ENCODE measurements at places on chromosomes 7 and 10.

- H3K36me3 ChIP-seq = no peaks in the 10 kb centered on the region
- H3K4me1 ChIP-seq = no peaks in the 10 kb centered on the region
- no peak for DNase-seq
- no peak overlapping the region for H3K4me3 ChIP-seq
- H3K27ac ChIP-seq = no peak overlapping the region
Measured at GRCh38 chr10:70508912-70509756, 30.6 kb downstream of the PALD1 start.

- H3K27me3 ChIP-seq = no peaks in the 10 kb centered on the region
- H3K4me1 ChIP-seq = peaks cover 18% of the 10 kb centered on the region
- no peak overlapping the region for H3K27ac ChIP-seq
- H3K4me3 ChIP-seq = no peak overlapping the region
Measured at GRCh38 chr7:155947051-155947450, 134.8 kb upstream of the SHH start.

DNA sequence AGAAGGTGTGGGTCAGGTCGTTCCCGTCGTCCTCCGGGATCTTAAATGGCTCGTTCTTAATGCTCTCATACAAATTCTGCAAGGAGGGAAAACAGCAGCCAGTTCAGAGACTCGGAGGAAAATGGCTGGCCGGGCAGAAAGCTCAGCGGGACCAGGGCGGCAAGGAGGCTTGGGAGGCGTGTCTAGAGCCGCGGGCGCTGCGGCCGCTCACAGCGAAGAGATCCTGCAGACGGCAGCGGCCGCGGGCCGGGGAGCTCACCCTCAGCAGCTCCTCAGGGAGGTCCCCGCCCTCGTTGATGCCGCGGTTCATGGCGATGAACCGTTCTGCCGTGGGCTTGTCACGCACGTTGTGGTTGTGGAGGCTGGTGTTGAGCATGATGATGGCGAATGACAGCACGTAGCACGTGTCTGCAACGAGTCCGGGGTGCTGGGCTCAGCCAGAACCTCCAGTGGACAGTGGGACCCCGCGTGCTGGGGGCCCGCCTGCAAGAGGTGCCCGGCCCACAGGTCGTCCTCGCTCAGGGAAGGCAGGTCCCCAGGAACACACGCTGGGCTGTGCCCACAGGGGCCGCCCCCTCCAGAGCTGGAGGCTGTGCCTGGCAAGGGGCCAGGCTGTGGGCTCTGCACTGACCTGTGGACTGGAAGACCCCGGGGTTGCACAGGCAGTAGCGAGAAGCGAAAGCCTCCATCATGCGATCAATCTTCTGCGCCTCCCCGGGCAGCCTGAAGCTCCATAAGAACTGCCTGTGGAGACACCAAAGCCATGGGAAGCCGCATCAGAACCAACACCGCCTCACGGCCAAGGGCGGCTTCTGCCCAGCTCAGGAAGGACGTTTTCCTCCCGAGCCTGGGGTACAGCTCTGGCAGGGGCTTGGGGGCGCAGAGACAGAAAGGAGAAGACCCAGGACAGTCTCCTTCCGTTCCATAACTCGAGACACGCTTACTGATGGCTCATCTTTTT lies 101.6 kb downstream of the CYTH3 start:
- no peaks in the 10 kb centered on the region for H3K27me3 ChIP-seq
- no peak for DNase-seq
- H3K4me3 ChIP-seq = peak overlapping the region; percentile 43

GRCh38 chr10:133557381-133557780 lies 8.0 kb downstream of the SYCE1 start:
- no peak for DNase-seq
- peaks cover 11% of the 10 kb centered on the region for H3K27me3 ChIP-seq
- H3K4me1 ChIP-seq = no peaks in the 10 kb centered on the region
- H3K36me3 ChIP-seq = no peaks in the 10 kb centered on the region

DNA sequence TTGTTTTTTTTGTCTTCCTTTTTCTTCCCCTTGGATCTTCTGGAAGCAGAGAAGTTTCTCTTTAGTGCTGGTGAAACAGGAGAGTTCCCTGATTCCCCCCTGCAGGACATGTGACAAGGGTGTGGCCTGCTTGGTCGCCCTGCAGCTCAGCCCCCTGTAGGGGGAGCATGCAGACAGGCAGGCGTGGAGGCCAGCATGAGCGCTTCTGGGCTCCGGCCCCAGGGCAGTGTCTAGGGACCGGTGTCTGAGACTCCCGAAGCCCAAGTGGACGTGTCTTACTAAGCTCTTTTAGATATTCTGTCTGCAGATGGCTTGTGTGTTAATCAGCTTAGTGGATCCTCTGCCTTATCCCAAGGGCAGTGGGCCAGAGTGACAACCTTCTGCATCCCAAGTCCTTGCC lies 26.1 kb downstream of the PRSS58 start:
- H3K4me3 ChIP-seq = no peak overlapping the region
- H3K27me3 ChIP-seq = peaks cover 15% of the 10 kb centered on the region
- DNase-seq = no peak
- no peak overlapping the region for H3K27ac ChIP-seq
- H3K36me3 ChIP-seq = no peaks in the 10 kb centered on the region
- no peaks in the 10 kb centered on the region for H3K4me1 ChIP-seq

DNA sequence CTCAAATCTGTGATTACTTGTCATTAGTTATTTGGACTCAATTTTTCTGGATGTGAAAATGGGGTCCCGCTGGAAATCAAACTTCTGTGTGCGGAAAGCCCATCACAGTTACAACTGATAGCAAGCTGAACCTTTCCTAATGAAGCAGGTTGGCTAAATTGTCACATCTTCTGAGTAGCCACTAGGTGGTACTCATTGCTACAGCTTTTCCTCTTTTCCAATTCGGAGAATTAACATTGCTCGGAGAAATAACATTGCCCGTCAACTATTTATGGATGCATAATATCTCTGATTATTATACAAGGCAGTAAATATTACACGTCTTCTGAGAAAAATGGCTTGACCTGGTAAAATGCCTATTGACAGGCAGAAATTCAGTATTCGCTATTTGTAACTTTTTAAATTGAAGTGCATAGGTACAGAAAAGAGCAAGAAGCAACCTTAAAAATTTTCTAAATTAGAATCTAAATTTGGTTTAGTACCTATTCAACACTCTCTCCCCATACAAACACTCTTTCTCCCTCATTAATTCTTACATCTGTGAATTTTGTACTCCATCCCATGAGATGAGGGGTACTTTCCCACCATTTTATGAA lies 17.3 kb upstream of the BLOC1S2 start:
- H3K27ac ChIP-seq = no peak overlapping the region
- no peaks in the 10 kb centered on the region for H3K36me3 ChIP-seq
- peaks cover 47% of the 10 kb centered on the region for H3K27me3 ChIP-seq
- DNase-seq = no peak

DNA sequence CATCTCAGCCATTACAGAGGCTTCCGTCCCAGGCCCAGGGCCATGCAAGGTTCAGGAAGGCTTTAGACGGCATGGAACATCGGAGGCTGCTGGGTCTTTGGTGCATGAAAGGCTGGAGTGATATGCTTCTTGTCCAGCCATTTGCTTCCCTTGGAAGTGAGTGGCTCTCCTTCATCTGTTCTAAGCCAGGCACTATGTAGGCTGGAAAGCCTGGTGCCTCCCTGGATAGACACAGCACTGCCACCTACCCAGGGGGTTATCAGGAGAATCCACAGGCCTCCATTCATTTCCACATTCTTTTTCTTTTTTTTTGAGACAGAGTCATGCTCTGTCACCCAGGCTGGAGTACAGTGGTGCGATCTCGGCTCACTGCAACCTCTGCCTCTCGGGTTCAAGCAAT lies 31.6 kb upstream of the USP6NL start:
- no peak for DNase-seq
- no peaks in the 10 kb centered on the region for H3K4me1 ChIP-seq

DNA sequence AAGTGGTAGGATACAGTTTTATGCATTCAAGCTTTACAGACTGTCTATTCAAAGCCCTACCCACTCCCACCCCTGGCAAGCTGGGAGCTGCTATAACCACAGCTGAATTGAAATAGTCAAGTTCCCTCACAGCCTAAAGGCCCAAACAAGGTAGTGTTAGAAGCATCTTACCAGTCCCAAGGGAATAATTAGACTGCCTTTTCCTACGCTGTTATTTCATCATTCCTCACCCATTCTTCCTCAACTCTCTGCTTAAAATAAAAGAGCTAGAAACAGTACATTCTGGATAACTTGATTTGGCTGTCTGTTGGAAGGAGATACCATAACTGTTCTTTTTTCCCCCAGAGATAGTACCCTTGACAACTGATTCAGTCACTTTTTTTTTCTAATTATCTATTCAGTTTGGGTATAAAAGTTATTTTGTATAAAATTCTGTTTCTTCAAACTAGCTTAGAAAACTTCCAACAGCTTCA lies 54.0 kb downstream of the RAPGEF5 start:
- H3K27me3 ChIP-seq = peaks cover 16% of the 10 kb centered on the region
- DNase-seq = no peak
- H3K36me3 ChIP-seq = no peaks in the 10 kb centered on the region

DNA sequence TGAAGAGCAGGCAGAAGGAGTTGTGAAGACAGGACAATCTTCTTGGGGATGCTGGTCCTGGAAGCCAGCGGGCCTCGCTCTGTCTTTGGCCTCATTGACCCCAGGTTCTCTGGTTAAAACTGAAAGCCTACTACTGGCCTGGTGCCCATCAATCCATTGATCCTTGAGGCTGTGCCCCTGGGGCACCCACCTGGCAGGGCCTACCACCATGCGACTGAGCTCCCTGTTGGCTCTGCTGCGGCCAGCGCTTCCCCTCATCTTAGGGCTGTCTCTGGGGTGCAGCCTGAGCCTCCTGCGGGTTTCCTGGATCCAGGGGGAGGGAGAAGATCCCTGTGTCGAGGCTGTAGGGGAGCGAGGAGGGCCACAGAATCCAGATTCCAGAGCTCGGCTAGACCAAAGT lies 1.5 kb downstream of the CHPF2 start:
- H3K36me3 ChIP-seq = peaks cover 14% of the 10 kb centered on the region
- peaks cover 26% of the 10 kb centered on the region for H3K4me1 ChIP-seq
- peak overlapping the region; percentile 99 for H3K4me3 ChIP-seq
- H3K27me3 ChIP-seq = no peaks in the 10 kb centered on the region

Measured in activated CD4-positive, alpha-beta T cell treated with anti-CD3 and anti-CD28 coated beads, Interleukin-2, amount 10 ng/mL, durations not matched to agents 7 days and 5 days (primary cell).